Amygdala (tissue), 56 donors: ENCODE measurements at places on chromosomes 13 and 19.

GRCh38 chr13:109586509-109587346, 199.7 kb downstream of the IRS2 start:
- DNase-seq: no peak

DNA sequence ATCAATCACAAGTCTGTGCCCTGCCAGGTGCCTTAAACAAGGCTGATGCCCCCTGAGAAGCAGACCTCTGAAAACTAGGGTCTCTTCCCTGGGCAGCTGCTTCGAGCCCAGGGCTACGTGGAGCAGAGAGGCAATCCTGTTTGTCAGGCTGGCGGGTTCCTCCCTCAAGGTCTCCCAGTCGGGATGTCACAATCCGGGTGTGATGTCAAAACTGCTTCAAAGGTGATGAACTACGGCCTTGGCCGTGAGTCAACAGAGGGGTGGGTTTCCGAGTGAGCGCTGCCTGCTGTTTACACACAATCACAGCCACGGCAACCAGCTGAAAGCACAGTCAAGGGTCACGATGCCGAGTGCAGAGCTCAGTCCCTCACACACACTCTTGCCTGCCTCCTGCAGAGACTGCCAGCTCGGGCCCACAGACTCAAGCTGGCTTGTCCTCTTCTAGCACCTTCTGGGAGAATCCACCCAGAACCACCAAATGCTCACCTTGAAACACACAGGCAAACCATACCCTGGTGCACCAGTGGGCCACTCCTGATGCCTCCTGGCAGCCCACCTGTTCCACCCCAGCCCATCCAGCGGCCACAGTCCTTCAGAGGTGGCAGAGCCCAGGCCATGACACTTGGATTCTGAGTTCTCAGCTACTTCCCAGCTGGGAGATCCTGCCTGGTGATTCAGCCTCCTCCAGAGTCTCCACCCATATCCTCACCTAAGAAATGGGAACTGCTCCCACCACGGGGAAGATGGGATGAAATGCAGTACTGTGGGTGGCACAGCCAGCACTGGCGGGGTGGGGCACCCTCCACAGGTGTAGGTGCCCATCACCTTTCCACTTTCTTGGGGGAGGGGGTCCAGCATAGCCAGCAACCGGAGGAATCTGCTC, 6.8 kb downstream of the ELL start:
- no peak for DNase-seq

DNA sequence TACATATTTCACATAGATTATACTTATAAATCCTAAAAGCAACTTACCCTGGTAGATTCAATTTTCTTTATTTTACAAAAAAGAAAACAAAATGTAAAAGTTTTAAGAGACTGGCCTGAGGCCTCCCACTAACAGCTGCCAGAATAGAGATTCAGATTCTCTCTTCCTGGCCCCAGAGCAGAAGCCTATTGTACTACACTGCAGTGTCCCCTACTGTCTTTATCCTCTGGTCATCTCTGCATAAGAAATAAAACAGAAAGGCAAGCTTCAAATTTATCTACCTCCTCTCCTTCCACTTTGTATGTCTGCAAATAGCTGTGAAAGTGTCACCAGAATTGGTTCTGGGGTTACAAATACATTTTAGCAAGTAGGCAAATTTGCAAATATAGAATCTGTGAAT, 1004.1 kb upstream of the PCDH9 start:
- no peak for DNase-seq

GRCh38 chr19:28136796-28137195, 1076.2 kb downstream of the UQCRFS1 start:
- DNase-seq: no peak

DNA sequence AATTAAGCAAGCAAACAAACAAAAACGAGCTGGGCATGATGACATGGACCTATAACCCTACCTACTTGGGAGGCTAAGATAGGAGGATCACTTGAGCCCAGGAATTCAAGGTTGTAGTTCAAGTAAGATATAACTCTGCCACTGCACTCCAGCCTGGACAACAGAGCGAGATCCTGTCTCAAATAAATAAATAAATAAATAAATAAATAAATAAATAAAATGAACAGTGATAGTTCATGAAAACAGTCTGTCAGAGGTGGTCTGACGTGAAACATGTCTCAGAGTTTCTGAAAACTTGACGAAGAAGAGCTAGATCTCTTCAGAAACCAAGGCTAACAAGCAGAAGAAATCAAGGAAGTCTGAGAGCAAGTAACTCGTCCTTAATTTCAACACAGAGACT, 188.8 kb upstream of the GPC6 start:
- DNase-seq: no peak

- DNase-seq: no peak
These were observed 17.2 kb upstream of the CRTC1 start for GRCh38 chr19:18666317-18666716.
